ENCODE measurements at places on chromosomes 5 and 9.
A peak's percentile ranks its signal among the peaks of the same experiment; 100 is the strongest.

DNA sequence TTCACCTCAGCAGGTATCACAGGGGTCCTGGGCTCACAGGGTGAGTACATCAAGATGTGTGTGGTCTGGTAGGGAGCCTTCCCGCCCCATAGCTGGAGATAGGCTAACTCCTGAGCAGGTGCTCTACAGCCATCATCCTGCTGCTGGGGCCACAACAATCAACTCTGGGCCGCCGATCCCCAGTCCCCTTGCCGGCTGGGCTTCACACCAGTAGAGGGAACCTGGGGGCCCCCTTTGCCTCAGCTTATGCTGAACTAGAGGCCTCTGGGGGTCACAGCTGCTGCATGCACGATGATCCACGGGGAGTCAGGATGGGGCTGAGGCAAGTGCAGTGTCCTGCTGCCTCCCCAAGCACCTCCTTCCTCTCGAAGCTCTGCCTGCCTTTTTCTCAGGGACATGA lies 46.5 kb downstream of the IRF1 start:
- DNase-seq = no peak

DNA sequence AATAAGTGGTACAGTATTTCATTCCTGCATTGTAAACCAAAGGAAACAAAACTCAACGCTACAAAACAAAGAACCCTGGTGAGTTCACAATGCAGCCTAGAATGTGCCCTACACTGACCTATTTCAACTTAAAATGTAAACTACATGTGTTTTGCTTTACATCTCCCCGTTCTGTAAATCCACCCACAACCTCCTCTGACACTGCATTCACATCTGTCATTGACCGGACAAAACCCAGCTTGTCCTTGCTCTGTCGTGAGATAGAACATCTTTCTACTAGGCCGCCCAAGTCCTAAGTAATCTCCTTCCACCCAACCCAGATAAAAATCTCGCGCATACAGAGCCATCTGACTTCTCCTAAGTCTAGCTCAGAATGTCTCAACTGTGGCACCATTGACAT lies 6.1 kb upstream of the VLDLR start:
- no peak for DNase-seq

GRCh38 chr9:127850286-127850830 lies 4.1 kb downstream of the ENG start:
- no peak for DNase-seq

DNA sequence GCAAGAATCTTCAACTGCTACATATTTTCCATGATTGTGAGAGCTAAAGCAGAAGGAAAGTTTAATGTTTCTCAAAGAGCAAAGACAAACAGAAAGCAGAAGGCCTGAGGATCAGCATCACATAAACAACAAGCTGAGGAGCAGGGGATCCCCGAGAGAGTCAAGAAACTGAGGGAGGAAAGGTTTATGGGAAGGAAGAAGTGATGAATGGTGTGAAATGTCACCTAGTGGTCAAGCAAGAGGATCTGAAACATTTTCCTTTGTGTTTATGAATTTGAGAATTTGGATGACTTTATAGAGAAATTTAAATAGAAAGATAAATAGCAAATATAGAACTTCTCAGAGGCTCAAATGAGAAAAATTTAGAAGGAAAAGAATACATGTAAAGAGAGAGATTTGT lies 481.9 kb downstream of the CHSY3 start:
- no peak for DNase-seq

DNA sequence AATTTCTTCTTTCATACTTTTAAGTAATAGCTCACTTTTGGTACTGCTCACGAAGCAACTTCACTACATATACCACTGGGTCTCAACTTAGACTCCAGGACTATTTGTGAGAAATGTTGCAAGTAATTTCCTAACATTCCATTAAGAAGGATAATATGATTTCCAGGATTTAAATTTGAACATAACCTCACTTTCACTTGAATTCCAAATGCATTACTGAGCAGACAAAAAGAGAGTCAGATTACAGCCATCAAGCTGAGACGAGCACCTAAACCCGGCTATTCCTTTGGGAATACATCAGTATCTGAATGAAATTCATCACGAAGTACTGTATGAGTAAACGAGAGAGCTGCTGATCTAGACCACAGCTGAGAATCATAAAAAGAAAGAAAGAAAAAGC lies 47.3 kb downstream of the LIFR start:
- no peak for DNase-seq

- no peak for DNase-seq
Measured at GRCh38 chr5:166341740-166342337, 1949.6 kb upstream of the WWC1 start.

DNA sequence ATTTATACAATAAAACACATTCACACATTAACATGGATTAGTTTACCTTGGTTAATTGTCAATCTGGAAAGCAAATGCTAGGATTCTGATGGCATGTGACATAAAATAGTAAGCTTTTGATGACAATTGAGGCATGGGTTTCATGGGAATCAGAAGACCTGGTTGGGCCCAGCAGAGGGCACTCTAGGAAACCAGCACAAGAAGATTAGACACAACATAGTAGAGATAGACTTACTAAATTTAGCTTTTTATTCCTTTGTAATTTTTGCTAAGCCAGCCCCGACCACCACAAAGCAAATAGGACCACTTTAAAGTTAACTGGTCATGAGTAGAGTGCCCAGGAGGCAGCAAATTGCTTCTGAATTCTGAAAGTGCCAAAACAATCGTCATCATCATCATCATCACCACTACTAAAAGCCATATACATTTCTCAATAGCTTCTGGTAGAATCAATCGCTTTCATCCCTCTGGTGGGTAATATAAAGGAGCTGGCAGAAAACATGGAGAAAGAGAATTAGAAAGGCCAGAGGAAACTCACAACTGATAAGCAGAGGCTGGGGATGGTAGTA lies 163.2 kb downstream of the ARRDC3 start:
- DNase-seq = peak; percentile 28

- no peak for DNase-seq
Measured at GRCh38 chr5:60010328-60010727, 116.8 kb upstream of the PDE4D start.

GRCh38 chr5:34770486-34770885 lies 68.5 kb upstream of the TTC23L start:
- no peak for DNase-seq

GRCh38 chr5:174056064-174056847 lies 10.8 kb downstream of the NSG2 start:
- DNase-seq = peak; percentile 2

DNA sequence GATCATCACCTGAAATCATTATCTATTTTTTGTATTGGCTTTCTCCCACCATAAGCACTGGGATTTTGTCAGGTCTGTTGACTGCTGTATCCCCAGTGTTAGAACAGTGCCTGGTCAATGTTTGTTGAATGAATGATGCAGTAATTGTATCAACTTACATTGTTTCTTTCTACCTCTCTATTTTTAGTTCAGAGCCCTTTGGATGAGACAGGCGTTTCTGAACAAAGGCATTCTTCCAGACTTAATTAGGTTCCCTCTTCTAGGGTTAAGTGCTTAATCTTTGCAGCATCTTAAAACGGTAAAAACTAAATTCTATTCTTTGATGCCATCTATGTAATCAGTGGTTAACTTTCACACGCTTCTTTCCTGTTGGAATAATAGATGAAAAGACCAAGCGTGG lies 26.3 kb downstream of the SLC44A1 start:
- no peak for DNase-seq

- DNase-seq = no peak
Measured at GRCh38 chr9:110142253-110142652, 65.7 kb downstream of the C9orf152 start.

GRCh38 chr5:64210866-64211265 lies 45.2 kb downstream of the RNF180 start:
- DNase-seq = no peak

DNA sequence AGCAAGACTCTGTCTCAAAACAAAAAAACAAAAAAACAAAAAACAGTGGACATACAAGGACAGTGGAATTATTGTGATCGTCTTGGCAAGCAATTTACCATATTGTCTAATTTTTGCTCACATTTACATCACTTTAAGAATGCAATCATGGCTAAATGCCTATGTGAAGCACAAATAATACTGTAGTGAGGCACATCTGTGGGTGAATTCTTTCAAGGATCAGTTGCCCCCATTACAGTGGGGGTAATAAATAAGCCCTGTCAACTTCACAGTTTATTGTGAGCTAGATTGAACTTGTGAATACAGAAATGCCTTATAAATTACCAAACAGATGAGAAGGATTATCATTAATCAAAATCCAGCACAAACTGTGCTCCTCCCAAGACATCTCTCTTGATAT lies 150.2 kb upstream of the PAPPA start:
- no peak for DNase-seq

DNA sequence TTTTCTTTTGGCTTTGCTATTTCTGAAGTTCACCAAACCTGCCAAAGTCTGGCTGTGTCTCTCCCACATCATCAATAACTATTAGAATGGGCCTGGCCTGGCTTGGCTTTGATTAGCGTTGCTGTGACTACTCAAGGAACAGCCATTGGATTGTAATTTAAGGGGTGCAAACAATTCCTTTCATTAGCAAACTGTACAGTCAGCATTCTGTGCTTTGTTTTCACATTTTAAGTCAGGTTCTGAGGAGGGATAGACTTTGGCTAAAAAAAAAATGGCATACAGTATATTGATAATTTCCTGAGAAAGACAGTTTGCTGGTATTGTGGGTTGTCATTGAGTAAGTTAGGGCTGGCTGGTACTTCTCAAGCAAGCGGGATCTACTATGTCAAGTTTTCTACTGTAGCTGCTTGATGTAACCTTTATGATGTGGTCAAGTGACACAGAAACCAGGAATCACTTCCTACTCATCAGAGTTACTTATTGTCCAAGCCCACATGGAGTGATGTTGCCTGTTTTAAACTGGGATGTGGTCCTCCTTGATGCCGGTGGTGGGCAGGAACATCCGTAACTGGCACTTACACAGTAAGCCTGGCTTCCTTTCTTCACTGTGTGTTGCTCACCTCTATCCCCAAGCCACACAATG lies 161.4 kb downstream of the CD180 start:
- no peak for DNase-seq

DNA sequence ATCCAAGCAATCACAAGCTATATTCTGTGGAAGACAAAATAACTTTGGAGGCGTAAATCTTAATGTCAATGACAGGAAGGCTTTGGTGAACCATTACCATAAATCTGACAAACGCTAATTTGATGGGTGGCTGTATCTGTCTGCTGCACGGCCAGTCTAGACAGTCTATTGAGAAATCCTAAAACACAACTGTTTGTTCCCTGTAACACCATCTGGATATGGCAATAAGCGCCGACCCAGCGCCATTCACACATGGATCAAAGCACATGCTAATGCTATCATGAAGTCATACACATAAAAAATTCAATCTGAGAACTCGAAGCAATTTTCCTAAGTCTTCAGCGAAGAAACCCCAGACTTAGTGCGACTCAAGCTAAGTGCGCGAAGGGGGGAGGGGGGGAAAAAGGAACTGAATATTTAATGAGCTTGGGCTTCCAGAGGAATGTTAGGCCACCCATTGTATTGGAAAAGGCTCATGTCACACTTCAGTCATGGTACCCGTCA lies 95.1 kb downstream of the ARL15 start:
- DNase-seq = no peak

- peak; percentile 60 for DNase-seq
Measured at GRCh38 chr5:81778642-81779041, 27.7 kb upstream of the SSBP2 start.

DNA sequence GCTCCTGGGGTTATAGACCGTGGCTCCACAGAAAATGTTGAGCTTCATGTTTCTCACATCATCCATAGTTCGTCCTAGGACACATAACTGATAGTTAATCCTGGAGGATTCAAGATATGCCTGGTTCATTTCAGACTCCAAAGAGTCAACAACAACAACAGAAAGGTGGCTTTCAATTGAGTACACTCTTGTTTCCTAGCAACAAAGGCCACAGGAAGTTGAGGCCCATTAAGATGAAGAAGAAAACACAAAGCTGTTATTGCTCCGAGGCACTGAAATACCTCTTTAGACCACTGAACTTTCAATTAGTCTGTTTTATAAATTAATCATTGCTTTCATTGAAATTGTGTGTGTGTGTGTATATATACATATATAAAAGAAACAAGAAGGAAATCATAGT lies 154.5 kb downstream of the YIPF5 start:
- no peak for DNase-seq

DNA sequence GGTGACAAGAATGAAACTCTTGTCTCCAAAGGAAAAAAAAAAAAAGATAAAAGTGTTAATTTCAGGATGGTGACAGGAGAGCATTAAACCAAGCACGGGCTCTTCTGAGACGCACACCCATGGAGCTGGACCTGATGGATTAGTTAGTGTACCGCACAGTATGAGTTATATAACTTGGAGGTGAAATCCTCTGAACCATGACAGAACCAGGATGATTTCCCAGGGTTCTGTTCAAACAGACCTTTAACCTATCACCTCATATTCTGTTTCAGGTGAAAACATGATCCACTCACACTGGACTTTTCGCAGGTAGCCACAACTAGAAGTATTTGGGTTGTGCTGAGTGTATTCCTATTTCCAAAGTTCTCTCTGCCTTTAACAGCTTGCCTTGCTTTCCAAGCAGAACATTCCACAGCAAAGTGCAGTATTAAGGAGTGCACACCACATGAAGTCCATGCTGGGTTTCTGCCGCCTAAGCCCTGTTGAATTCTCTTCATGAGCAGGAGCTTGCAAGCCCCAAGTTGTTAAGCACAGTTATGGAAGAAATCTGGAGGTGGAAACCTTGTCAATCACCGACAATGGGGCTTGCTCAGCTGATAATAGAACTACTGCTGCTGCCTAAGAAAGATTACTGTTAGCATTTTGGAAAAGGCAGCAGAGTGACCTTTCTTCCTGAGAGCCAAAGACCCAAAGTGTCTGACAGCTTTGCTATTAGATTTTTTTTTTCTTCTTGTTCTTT lies 461.7 kb downstream of the TLE1 start:
- DNase-seq = no peak

DNA sequence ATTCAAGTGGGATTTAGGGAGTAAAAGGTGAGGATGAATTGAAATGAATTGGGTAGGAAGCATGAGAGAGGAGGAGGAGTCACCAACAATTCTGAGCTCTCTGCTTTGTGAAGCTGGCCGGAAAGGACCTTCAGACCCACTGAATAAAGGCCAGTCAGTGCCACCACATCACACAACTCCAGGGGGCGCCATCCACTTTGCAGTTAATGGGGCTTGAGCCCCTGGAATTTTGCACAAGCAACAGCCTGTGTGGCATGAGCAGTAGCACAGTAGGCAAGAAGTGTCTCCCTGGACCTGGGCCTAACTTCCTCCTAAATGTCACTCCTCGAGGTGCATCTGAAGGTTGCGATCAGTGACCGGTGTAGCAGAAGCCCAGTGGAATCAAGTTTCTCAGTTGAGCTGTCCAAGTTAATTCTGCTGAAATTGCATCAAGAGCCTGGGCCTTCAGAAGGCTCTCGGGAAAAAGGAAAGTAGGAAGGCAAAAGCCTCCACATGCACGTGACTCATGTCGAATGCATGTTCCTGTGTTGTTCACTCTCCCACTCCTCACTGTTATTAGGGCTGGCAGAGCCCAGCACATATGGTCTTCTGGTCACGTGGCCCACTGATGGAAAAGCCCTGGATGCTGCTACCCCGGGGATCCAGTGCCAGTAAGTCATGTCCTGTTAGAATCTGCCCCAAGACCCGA lies 27.8 kb upstream of the GLIS3 start:
- no peak for DNase-seq

GRCh38 chr9:88733651-88734421 lies 198.9 kb downstream of the NXNL2 start:
- DNase-seq = no peak

Data from suppressor macrophage (primary cell).